Activated T-helper 1 cell treated with anti-CD3 and anti-CD28 coated beads, Interleukin-12 subunit alpha, Interleukin-12 subunit beta, Interleukin-2, Interleukin-4 antibody, amounts not matched to agents 30 ng/mL and 10 ng/mL and 1 ng/mL, durations not matched to agents 14 hours and 24 hours and 36 hours (primary cell): ENCODE measurements at places on chromosomes 6 and 20.

- H3K27me3 ChIP-seq, result peaks cover 18% of the 10 kb centered on the region
- H3K4me3 ChIP-seq, result no peak within 1 kb of the TSS
- no peaks in the 10 kb centered on the region for H3K4me1 ChIP-seq
These were observed at the start of gene PLCB4 for GRCh38 chr20:9068841-9069663. TSS of gene PLCB4 (plus strand) at chr20:9069087. CDS start at chr20:9307815, 238,728 bp downstream.

GRCh38 chr6:154938221-154938580 lies 56.9 kb upstream of the TIAM2 start:
- peaks cover 6% of the 10 kb centered on the region for H3K4me1 ChIP-seq
- no peaks in the 10 kb centered on the region for H3K27me3 ChIP-seq
- H3K4me3 ChIP-seq, result no peak overlapping the region
- no peak overlapping the region for H3K27ac ChIP-seq
- peaks cover 3% of the 10 kb centered on the region for H3K36me3 ChIP-seq
- DNase-seq, result no peak

DNA sequence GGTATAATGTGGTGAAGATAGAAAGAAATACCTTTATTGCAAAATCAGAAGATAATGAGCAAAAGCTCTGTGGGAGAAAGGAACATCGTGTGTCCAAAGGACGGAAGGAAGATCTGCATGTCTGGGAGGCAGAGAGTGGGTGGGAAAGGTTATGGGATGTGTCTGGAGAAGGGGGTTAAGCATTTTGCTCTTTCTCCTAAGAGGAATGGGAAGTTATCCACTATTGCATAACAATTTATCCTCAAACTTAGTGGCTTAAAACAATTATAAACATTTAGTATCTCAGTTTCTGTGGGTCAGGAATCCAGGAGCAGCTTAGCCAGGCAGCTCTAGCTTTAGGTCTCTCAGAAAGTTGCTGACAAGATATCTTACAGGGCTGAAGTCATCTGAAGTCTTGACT lies 229.1 kb upstream of the CITED2 start:
- H3K4me1 ChIP-seq, result peaks cover 7% of the 10 kb centered on the region
- no peak overlapping the region for H3K27ac ChIP-seq
- no peak for DNase-seq
- H3K27me3 ChIP-seq, result peaks cover 6% of the 10 kb centered on the region

DNA sequence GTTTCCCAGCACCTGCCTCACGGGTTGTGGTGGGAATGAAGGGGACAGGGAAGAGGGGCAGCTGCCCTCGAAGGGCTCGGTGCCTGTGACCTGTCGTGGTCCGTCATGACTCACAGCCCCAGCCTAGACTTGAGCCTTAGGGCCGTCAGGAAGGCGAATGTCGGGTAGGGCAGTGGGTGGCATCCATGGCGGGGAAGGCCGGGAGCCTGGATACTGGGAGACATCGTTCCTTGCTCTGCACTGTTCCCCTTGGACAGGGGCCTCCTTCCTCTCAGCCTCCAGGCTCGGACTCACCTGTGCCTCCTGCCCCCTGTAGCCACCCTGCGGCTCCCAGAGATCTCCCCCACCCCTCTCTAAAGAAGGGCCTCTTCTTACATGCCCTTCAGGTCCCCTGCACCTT lies 52.2 kb upstream of the APCDD1L start:
- H3K27me3 ChIP-seq, result peaks cover 7% of the 10 kb centered on the region
- H3K36me3 ChIP-seq, result no peaks in the 10 kb centered on the region
- no peak for DNase-seq
- H3K4me1 ChIP-seq, result no peaks in the 10 kb centered on the region

- H3K27me3 ChIP-seq, result no peaks in the 10 kb centered on the region
- H3K4me1 ChIP-seq, result no peaks in the 10 kb centered on the region
- no peak for DNase-seq
- H3K36me3 ChIP-seq, result no peaks in the 10 kb centered on the region
- no peak overlapping the region for H3K27ac ChIP-seq
These were observed 1617.6 kb downstream of the KHDRBS2 start for GRCh38 chr6:60668428-60668827.

GRCh38 chr6:68756454-68757375 lies 121.6 kb downstream of the ADGRB3 start:
- H3K27me3 ChIP-seq, result peaks cover 3% of the 10 kb centered on the region
- no peak for DNase-seq
- H3K4me1 ChIP-seq, result no peaks in the 10 kb centered on the region
- H3K27ac ChIP-seq, result no peak overlapping the region
- H3K4me3 ChIP-seq, result no peak overlapping the region
- no peaks in the 10 kb centered on the region for H3K36me3 ChIP-seq

DNA sequence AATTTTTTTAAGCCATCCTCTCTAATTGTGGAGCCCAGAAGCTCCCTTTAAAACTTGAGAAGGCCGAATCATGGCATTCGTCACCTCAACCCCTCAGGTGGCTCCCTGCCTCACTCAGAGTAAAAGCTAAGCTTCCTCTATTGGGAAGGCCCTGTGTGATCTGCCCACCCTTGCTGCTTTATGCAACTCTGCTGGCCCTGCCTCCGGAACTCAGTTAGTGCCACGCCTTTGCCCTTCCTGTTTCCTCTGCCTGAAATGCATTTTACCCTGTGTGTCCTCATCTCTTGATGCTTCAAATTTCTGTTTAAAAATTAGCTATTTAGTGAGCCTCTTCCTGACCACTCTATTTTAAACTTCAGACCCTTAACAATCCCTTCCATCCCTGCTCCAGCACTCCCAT lies 5.7 kb downstream of the PACRG start:
- peaks cover 5% of the 10 kb centered on the region for H3K27me3 ChIP-seq
- no peak for DNase-seq
- no peak overlapping the region for H3K4me3 ChIP-seq
- H3K36me3 ChIP-seq, result no peaks in the 10 kb centered on the region
- H3K27ac ChIP-seq, result no peak overlapping the region
- H3K4me1 ChIP-seq, result no peaks in the 10 kb centered on the region

DNA sequence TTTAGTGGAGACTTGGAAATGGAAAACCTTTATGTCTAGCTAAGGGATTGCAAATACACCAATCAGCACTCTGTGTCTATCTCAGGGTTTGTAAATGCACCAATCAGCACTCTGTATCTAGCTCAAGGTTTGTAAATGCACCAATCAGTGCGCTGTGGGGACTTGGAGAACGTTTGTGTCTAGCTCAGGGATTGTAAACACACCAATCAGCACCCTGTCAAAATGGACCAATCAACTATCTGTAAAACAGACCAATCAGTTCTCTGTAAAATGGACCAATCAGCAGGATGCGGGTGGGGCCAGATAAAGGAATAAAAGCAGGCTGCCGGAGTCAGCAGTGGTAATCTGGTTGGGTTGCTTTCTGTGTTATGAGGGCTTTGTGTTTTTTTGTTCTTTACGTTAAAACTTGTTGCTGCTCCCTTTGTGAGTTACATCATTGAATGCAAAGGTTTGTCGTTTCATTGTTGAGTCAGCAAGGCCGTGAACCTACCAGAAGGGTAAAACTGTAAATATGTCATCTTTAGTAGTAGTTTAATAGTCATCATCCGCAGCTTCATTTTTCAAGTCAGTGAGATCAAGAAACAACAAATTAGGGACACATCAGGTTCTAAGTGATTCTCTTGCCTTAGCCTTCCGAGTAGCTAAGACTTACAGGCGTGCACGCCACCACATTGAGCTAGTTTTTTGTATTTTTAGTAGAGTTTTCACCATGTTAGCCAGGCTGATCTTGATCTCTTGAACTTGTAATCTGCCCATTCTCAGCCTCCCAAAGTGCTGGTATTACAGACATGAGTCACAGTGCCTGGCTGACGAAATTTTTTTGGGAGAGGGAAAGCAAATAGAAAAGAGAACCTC lies 22.7 kb upstream of the NUP153 start:
- no peaks in the 10 kb centered on the region for H3K27me3 ChIP-seq
- H3K36me3 ChIP-seq, result no peaks in the 10 kb centered on the region
- H3K4me1 ChIP-seq, result no peaks in the 10 kb centered on the region

GRCh38 chr6:11727998-11728961 lies 50.3 kb downstream of the ADTRP start:
- peaks cover 90% of the 10 kb centered on the region for H3K4me1 ChIP-seq
- H3K36me3 ChIP-seq, result peaks cover 26% of the 10 kb centered on the region
- H3K27me3 ChIP-seq, result no peaks in the 10 kb centered on the region
- DNase-seq, result no peak

DNA sequence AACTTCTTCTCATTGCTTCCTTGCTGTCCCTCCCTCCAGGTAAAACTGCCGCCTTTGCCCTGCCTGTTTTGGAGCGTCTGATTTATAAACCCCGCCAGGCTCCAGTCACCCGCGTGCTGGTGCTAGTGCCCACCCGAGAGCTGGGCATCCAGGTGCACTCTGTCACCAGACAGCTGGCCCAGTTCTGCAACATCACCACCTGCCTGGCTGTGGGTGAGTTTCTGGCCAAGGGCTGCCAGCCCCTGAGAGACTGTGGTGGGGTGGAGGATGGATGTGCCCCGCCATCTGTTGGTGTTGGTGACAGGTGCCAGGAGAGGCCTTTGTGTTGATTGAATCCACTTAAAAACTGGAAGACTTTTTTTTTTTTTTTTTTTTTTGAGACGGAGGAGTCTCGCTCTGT lies 9.5 kb downstream of the DDX27 start:
- H3K27ac ChIP-seq, result no peak overlapping the region
- H3K4me1 ChIP-seq, result no peaks in the 10 kb centered on the region
- H3K36me3 ChIP-seq, result peaks cover 44% of the 10 kb centered on the region
- DNase-seq, result no peak
- no peaks in the 10 kb centered on the region for H3K27me3 ChIP-seq

DNA sequence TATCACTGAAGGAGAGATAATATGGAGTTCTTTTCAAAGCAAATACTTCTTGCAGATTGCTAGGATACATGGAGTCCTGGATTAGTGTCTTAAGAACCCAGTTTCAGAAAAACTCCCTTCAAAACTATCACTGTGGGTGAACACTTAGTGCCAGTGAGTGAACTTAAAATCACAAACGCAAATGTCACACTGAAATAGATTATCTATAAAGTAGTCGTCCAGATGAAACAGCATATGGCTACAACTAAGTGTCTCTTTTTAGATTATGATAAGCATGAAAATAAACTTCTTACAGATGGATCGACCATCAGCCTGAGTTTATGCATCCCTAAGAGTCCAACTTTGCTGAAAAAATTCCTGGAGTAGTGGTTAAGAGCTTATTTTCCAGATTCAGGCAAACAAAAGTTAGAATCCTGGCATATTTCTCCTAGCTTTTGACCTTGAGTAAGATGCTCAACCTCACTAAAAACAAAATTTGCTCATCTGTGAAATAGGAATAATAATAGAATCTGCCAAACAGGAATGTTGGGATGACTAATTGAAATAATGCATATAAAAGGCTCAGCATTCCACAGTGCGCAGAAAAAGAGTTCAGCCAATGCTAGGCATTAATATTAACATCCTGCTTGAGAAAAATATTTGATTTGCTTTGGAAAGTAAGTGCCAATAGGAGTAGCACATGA lies 70.4 kb downstream of the DOK5 start:
- H3K4me1 ChIP-seq, result peaks cover 5% of the 10 kb centered on the region
- no peak overlapping the region for H3K27ac ChIP-seq
- no peak for DNase-seq
- H3K27me3 ChIP-seq, result no peaks in the 10 kb centered on the region
- H3K4me3 ChIP-seq, result no peak overlapping the region

- no peaks in the 10 kb centered on the region for H3K4me1 ChIP-seq
- no peaks in the 10 kb centered on the region for H3K27me3 ChIP-seq
- no peak overlapping the region for H3K4me3 ChIP-seq
- H3K36me3 ChIP-seq, result no peaks in the 10 kb centered on the region
- DNase-seq, result no peak
These were observed 7.1 kb downstream of the PLTP start for GRCh38 chr20:45904583-45905504.

DNA sequence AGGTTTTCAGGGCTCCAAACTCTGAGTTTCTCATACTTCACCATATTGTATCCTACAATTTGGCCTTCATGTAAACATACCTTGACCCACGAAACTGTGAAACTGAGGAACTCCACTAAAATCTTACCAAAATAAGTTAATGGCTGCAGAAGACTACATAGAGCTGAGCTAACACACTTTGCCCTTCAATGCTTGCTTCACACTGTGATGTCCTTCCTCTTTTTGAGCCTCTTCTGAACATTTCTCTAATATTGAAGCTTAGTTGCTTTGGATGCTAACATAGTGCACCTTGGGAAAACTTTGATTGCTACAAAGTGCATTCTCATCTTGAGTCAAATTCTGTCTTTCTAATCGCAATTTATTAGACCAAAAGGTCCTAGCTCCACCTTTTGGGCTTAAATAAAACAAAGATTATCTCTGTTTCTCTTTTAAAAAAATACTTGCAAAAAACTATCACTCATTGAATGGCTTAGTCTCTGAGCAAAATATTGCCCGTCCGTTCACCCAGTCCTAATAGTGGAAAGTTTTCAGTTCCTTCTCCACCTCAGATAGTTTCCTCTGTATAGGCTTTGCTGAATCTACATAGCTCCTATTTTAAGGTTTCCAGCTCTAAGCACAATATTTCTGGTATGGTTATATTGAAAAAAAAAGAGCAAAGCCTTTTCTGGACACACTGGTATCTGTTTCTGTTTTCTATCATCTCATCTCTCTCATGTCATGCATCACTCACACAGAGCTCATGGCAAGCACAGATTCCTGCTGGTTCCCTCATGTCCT lies 494.6 kb downstream of the RFPL4B start:
- no peak for DNase-seq
- no peaks in the 10 kb centered on the region for H3K4me1 ChIP-seq
- H3K27me3 ChIP-seq, result no peaks in the 10 kb centered on the region
- H3K27ac ChIP-seq, result no peak overlapping the region
- no peak overlapping the region for H3K4me3 ChIP-seq

DNA sequence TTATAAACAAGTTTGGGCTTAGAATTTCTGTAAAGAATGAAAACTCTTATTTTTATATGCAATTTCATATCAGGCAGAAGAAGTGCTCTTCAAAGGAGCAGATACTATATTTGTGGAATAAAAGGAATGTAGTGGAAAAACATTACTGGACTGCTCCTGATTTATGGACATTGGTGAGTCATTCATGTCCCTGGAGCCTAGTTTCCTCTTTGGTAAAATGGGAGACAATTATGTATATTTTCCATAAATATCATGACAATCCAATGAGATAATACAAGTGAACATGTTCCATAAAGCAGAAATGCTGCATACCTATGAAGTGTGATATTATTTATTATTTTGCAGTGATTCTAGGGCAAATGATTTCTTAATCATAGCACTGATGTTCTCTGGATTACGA lies 445.8 kb upstream of the CITED2 start:
- no peak overlapping the region for H3K4me3 ChIP-seq
- H3K36me3 ChIP-seq, result no peaks in the 10 kb centered on the region
- H3K4me1 ChIP-seq, result no peaks in the 10 kb centered on the region
- DNase-seq, result no peak

DNA sequence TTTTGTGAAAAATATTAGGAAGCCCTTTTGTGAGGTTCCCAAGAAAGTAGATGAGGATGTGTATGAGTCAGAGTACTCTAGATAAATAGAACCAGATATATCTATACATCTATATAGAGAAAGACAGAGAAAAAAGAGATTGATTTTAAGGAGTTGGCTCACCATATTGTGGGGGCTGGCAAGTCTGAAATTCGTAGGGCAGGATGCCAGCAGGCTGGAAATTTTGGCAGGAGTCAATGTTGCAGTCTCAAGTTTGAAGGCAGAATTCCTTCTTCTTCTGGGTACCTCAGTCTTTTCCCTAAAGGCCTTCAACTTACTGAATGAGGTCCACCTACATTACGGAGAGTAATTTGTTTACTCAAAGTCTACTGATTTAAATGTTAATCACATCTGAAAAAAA lies 65.3 kb upstream of the SAMD3 start:
- DNase-seq, result no peak
- no peaks in the 10 kb centered on the region for H3K36me3 ChIP-seq
- H3K27me3 ChIP-seq, result peaks cover 9% of the 10 kb centered on the region
- no peak overlapping the region for H3K27ac ChIP-seq
